ENCODE measurements at places on chromosomes 3 and 15.

- DNase-seq, result no peak
These were observed 25.7 kb downstream of the FSIP1 start for GRCh38 chr15:39756806-39757522.

GRCh38 chr15:88699861-88700260, 61.0 kb downstream of the ISG20 start:
- no peak for DNase-seq

- no peak for DNase-seq
These were observed 310.6 kb downstream of the MAGI1 start for GRCh38 chr3:65728138-65728537.

GRCh38 chr3:53748512-53749271, 97.5 kb downstream of the CHDH start:
- DNase-seq, result no peak

DNA sequence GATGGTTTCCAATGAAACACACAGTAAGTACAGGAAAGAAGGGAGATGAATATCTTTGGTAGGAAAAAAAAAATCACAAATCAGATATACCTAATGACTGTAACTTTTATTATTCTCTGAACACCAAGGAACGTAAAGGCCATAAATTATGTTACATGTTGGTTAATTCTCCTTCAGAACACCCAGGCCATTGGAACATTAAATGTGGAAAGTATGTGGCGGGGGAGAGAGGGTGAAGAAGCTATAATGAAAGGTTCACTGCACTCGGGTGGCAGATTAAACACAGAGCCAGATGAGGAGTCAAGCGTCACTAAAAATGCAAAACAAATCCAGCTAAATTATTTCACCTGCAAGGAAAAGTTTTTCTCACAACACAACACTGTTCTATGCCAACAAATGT, 193.8 kb downstream of the FHIT start:
- DNase-seq, result no peak

DNA sequence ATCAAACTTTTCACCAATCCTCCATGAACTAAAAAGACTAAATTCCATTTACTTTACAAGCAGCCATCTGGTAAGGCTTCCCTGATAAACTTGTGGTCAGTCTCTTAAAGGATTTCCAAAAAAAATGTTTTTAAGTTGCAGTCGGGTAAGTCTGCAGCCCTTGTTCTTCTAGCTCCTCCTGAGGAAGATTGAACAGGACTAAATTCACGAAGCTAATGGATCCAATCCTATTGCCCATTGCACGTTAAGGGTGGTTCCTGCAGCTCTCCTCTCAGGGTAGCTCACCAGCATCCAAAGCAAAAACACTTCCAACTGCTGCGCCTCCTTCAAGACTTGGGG, 2.8 kb downstream of the HES1 start:
- no peak for DNase-seq

DNA sequence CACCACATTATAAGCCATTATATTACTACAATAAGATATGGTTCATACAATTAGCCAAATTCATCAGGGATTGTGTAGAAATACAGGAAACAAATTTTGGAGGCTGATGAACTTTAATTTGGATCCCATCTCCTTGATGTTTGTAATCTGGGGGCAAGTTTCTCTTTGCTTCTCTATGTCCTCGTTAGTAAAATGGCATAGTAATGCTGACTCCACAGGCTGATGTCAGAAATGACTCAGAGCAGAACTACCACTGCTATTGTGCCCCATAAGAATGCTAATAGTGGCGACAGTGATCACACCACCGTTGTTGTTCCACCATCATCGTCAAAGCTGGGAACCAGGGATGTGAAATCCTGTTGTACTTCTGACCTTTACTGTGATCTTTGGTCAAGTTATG, 722.3 kb upstream of the LMCD1 start:
- no peak for DNase-seq

GRCh38 chr3:39075910-39076309, 24.1 kb downstream of the WDR48 start:
- no peak for DNase-seq

DNA sequence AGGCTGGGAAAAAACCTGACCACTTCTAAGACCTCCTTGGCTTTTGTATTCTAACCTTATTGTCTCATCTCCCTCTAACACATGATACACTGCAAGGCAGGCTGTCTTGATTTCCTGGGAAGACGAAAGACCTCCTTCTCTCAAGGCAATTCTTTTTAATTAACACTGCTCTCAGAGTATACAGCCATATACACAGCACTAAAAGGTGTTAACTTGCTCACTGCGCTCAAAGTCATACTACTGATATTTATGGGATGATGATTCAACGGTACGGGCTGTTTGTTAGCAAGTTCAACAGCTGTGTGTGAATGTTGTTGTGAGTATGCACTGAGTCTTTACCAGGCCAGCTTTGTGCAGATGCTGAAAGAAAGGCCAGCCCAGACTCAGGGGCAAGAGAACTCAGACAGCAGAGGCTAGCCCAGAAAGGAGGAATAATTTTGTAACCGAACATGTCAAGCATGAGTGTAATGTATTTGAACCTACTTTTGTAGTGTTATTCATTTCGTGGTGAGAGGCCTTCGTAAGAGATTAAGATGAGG, 229.9 kb downstream of the IL5RA start:
- no peak for DNase-seq

DNA sequence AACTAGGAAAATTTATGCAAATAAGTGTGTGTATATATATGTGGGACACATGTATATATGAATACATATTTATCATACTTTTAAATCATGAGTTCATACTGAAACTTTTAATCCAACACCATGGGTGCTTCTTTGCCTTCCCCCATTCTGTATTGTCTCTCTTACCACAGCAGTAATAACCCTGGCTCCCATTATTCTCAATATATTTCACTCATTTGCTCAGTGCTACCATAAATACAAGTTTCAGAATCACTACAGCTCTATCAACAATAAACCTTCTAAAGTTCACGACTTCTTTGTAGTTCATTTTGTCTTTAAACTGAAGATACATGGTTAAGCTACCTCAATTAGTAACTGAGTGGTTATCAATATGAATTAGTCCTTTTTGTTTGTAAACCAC, 82.2 kb downstream of the PCCB start:
- DNase-seq, result no peak

- DNase-seq, result no peak
These were observed 45.2 kb upstream of the AADACL2 start for GRCh38 chr3:151688571-151688970.

GRCh38 chr3:156819842-156820691, 6.1 kb upstream of the LEKR1 start:
- no peak for DNase-seq

DNA sequence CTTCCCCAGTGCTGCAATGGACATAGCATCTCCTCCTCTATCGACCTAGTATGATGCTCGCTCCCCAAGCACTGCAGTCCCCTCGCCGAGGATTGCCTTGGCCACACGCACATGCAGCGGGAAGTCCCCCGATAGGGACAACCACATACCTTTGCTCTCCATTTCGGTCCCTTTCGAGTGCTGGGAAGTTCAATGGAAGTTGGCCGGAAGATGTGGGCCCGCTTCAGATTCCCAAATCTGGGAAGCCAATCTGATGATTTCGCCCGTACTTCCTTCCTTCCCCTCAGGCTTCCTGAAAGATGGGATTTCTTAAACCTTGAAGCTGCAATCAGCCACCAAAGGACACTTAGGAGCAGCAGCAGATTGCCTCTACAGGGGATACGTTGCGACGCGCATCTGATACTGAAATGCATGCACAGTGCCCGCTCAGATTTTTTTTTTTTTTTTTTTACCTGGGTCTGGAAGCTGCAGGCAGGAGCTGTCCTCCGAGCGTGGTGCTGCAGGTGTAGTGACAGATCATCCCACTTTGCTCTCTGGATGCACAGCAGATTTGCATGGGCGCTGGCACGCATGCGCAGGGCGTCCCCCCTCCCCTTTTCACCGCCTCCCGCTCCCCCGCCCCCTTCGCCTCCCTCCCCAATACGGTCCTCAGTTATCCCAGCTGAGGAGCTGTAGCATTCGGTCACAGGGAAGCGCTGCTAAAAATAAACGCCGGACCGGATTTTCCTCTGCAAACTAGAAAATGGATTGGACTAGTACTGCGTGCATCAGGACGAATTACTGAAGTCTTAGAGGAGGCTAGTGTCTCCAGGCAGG, at the start of gene FGF12:
FGF12 (minus strand) TSS at position 510 of the 816 bp plus-strand sequence.
- DNase-seq, result peak; percentile 88

- no peak for DNase-seq
These were observed 106.8 kb upstream of the IL12A start for GRCh38 chr3:159881828-159882309.

DNA sequence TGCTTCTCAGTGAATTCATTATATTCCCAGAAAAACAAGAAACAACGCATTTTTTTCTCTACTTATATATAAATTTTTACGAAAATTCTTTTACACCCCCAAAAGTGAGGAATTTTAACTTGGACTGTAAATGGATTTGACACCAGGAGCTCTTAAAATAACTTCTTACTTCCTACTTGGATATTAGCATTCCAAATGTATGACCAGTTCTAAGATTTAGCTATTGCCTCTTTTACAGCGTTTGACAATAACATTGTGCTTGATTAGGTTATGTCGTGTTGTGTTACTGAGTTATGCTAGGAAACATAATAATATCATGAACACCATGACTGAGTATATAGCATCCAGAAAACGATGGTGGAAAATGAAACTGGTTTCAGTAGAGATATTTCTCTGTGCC, 177.0 kb downstream of the CNTN6 start:
- no peak for DNase-seq

DNA sequence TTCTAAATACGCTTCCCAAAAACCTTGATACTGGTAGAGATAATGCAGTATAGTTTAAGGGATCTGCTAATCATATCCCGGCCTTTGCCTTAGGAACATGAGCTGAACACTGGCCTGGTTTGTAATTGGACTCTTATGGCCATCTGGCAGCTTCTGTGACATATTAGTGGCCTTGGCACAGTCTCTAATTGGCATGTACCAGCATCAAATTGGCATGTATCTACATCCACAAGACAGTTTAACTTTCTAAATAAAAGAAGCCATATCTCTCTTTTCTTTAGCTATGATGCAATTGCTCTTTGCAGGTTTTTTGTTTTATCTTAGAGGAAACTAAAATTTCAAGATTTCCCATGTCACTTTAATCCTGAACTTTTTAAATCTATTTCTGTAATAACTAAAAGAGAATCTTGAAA, 44.6 kb upstream of the FILIP1L start:
- peak; percentile 60 for DNase-seq

- DNase-seq, result no peak
These were observed 23.1 kb downstream of the CDCP1 start for GRCh38 chr3:45123030-45123429.

- no peak for DNase-seq
These were observed 155.7 kb downstream of the PLCL2 start for GRCh38 chr3:17040322-17040989.

- no peak for DNase-seq
These were observed 77.6 kb downstream of the SSR3 start for GRCh38 chr3:156477323-156477722.
